ENCODE measurements at places on chromosomes 4 and X.

DNA sequence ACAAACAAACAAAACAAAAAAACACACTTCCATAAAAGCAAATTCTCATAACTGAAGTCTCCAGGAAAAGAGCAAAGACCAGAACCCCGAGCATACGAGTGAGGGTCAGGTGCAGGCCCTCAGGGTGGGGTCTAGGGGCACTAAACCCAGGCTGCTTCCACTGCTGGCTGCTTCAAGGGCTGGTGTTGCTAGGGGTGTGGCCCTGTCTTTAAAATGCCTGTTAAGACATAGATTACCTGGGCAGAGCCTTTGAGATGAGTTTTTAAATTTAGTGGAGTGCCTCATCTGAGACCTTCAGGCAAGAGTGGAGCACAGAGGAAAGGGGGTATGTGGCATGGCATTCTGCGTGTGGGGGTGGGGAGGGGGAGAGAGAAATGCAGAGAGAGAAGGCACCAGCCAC, 87.0 kb downstream of the FHDC1 start:
- DNase-seq: no peak

DNA sequence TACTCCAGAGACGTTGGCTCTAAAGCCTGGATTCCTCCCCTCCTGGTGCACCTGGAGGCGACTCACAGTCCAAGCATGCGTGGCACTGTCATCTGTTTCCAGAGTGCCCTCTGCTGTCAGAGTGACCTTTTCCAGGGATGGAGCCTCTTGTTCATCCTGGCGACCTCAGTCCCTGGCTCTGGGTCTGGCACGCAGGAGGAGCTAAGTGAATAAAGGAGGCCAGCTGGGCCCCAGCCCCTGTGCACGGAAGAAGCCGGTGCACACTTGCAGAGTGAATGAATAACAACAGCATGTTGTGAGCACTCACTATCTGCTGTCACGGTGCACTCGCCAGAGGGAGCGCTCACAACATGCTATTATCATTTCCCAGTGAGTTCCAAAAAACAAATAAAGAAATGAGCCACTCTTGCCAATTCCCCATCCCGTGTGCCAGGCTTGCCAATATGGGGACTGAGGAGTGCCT, 27.8 kb upstream of the PSAPL1 start:
- no peak for DNase-seq

- DNase-seq: no peak
Measured at GRCh38 chr4:88286897-88287296, 2.5 kb upstream of the PPM1K start.

DNA sequence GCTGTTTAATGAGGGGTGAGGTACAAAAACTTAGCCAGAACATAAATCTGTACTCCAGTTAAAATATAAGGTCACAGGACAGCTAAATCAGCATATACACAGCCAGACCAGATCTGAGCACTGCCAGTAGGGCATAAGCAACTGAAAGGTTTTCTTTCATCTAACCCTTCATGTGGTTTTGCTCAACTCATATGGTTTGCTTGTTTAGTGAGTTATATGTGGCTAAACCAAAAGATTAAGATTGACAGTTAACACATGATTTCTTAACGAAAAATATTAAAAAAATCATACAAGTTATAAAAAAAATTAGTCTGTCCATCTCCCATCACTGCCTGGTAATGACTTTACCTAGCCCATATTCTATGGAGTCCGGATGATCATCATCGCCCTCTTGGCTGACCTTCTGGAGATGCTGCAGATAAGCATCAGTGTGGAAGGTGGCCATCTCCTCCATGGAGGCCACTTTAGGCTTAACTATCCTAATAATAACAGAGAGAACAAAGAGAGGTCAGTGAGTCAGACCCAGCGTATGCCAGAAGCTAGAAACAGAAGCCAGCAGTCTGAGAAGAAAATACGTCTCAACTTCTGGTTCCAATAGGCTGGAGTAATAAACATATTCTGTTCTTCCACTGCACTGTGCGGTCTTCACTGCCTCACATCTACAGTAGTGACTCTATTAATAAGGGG, 4.1 kb downstream of the HDAC8 start:
- no peak for DNase-seq

DNA sequence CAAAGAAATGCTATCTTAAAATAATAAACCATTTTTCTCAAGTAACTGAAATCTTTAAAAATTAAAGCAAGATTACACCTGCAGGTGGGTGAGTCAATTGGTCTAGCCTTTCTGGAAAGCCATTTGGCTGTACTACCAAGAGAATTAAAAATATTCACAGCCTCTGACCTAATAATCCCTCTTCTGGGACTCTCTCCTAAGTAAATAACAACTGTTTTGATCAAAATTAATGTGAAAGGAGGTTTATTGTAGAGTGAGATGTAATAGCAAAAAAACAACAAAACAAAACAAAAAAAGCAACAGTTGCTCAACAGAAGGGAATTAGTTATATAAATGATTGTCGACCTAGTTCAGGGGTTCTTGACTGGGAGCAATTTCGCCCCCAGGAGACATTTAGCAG, 89.0 kb downstream of the GEMIN8 start:
- DNase-seq: no peak

GRCh38 chr4:6116696-6117285, 83.6 kb downstream of the JAKMIP1 start:
- DNase-seq: no peak

DNA sequence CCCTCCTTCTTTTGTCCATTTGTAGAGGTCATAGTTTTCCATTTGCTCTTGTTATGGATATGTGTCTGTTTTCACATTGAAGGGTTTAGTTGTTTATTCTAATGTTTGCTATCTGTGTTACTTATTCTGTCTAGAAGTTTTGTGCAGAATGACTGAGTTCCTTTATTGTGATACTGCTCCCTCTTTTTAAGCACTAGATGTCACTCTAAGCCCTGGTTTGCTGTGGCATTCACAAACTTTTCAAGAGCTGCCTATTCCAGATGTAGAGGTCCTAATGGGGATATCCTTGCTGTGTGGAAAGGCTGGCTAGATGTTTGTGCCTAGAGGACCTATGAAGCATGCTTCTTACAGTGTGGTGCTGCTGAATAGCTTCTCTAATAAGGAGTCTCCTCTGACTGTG, 338.6 kb downstream of the SPIN4 start:
- no peak for DNase-seq

GRCh38 chrX:17527135-17527701, 152.2 kb downstream of the NHS start:
- no peak for DNase-seq

DNA sequence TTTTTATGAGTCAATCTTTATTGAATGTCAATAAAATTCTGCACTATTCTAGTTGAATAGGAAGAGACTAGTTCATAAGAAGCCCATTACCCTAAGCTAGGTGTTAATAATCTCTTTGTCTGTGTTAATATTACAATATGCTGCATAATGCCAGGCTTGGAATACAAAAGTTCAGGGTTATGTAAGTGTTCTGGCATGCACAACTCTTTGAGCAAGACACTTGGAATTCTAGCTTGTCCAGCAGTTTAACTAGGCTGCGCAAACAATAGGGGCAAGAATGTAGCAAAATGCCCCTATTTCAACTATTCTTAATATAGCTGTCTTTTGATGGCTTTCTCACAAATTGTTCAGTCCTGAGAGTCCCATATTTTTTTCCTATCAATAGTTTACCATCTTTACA, 31.3 kb upstream of the ETNPPL start:
- DNase-seq: no peak

GRCh38 chr4:120971884-120972283, 49.4 kb upstream of the PRDM5 start:
- DNase-seq: no peak

GRCh38 chrX:124829930-124830329, 483.6 kb downstream of the SH2D1A start:
- no peak for DNase-seq

GRCh38 chrX:9390121-9390520, 74.7 kb upstream of the TBL1X start:
- DNase-seq: no peak

DNA sequence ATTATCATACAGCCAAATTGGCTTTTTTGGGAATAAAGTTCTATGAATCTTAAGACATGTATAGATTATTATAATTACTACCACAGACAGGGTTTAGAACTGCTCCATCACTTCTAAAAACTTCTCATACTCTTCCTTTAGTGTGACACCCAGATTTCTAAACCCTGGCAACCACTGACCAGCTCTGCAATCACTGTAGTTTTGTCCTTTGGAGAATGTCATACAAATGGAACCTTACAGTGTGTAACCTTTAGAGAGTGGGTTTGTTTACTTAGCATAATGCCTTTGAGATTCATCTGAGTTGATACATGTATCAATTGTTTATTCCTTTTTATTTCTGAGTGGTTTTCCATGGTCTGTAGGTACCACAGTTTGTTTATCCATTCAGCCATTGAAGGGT, 95.0 kb downstream of the TMEM164 start:
- no peak for DNase-seq

- DNase-seq: no peak
Measured at GRCh38 chr4:26945794-26946193, 85.2 kb downstream of the STIM2 start.

- no peak for DNase-seq
Measured at GRCh38 chrX:109855501-109855900, 122.4 kb upstream of the ACSL4 start.

DNA sequence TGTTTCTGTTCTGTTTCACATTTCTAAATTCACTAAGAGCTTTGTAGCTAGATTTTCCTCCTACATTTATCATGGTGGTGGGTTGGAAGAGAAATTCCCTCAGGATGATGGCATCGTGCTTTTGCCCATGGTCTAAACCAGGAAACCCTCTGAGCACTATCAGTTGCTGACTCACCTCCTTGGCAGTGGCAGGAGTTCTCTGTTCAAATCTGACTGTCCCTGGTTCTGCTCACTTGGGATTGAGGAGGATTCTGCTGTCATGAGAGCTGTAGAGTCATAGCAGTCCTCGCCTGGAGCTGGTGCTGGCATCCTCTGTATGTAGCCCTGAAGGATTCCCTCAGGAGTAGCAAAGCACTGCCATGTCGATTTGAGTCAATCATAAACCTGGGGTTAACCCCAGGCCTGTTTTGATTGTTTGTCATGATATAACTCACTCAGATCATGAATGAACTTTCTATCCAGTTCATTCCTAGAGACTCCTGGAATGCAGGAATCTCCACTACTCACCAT, 9.4 kb downstream of the TEX13A start:
- DNase-seq: no peak

DNA sequence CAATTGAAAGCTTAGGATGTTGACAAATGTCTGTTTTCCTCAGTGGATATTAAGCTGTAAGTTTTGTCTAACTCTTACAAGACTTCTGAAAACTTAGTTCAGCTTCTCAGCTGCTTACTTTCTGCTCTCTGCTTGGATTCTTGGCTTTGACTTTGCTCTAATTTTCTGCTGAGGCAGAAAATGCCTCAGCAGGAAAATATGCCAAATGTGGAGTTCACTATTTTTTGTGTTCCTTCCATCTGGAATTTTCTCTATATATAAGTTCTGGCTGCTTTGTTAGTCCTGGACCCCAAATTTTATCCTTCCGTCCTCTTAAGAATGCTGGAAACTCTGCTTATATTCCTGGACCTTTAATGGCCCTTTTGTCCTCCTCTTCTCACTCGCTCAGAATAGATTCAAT, 352.6 kb upstream of the NWD2 start:
- DNase-seq: no peak

DNA sequence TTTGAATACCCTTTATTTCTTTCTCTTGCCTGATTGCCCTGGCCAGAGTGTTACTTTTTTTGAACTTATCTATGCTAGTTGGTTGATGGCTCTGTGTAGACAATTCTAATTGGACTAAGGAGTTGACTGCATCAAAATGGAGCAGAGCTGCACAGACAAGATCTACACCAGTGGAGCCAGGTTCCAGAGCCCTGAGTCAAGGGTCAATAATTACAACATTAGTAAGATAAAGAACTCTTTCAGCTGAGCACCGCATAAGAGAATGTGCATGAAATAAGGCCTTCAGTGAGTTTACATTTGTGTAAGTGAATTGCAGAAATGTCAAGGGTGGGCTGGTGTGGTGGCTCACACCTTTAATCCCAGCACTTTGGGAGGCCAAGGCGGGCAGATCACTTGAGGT, 599.7 kb upstream of the TENM3 start:
- no peak for DNase-seq

- no peak for DNase-seq
Measured at GRCh38 chr4:13766761-13767540, 139.4 kb upstream of the BOD1L1 start.

DNA sequence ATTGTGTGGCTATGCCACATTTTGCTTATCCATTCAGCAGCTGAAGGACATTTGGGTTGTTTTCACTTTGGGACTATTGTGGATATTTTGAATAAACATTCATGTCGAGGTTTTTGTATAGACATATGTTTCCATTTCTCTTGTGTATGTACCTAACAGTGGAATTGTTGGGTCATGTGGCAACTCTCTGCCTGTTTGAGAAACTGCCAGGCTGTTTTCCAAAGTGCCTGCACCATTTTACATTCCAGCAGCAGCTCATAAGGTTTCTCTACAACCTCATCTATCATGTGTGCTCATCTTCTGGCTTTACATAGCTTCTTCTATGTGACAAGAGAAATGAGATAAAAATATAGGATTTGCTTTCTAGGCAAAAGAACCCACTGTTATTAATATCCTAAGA, 29.5 kb upstream of the TSPAN5 start:
- no peak for DNase-seq

GRCh38 chrX:123626962-123627361, 105.9 kb downstream of the THOC2 start:
- DNase-seq: no peak

DNA sequence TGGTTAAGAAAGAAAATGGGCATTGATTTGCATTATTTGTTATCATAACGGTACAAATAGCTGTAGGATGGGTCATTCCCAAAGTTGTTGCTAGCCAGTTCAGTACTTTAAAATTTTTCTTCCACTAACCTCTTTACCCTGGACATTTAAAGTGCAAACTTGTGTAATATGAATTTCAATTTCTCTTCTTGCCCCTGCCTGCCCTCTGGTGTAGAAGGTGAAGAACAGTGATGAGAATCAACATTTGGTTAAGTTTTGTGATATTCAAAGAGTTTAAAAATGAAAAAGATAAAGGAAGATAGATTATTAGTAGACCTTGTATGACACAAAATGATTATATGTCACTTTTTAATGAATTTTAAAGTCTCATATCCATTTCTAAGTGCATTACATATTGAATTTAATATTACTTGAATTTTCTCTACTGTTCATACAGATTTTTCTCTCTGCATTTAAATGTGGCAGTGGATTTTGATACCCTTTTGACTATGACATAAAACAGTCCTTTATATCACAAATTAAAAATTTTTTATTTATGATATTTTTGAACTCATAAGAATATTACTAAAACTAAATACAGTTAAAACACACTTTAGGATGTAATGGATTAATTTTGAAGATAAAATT, 337.7 kb downstream of the BMPR1B start:
- no peak for DNase-seq

DNA sequence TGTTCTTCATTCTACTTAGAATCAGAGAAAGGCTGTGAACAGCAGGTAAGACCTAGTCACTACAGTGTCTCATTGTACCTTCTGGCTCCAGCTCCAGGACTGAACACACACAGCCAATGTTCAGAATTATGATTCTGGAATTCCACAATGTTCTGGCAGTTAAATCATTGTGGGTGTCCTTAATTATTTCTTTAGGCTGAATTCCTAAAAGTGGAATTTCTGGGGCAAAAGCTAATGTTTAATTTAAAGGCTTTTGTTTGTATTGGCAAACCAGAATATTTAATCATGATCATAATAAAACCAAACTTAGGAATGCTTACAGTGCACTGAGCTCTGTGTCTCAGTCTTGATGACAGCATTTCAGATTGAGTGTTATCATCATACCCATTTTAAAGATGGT, 67.0 kb upstream of the FAT1 start:
- DNase-seq: no peak

GRCh38 chr4:53424280-53424679, 46.8 kb downstream of the FIP1L1 start:
- DNase-seq: no peak

Measured in activated CD4-positive, alpha-beta T cell treated with anti-CD3 and anti-CD28 coated beads, Interleukin-2, amount 10 ng/mL, durations not matched to agents 7 days and 5 days (primary cell).